Kidney tubule cell (primary cell): ENCODE measurements at places on chromosomes 2 and 18.

DNA sequence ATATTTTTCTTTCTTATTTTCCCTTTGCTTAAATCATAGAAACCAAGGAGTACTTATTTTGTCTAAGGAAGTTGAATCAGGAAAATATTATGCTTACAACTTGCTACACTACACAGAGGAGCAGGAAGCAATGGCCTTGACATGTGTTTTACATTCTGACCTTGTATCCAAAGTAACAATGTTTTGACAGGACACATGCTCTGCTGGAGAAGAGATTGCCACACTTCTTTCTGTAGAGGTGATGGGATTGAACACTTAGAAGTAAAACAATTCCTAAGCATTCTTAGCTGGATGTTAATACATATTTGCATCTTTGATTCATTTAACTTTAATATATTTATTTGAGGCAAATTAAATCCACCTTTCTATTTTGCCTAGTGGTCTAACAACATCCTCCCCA, 929.1 kb downstream of the DSC3 start:
- DNase-seq: no peak

- DNase-seq: no peak
Observed at GRCh38 chr2:142588269-142588668, 289.2 kb upstream of the KYNU start.

GRCh38 chr2:130370490-130370889, 14.6 kb downstream of the PTPN18 start:
- no peak for DNase-seq

GRCh38 chr2:238176613-238177012, 17.8 kb downstream of the ERFE start:
- no peak for DNase-seq

GRCh38 chr2:109322111-109322510, 193.1 kb downstream of the SH3RF3 start:
- no peak for DNase-seq

GRCh38 chr2:234754126-234754525, 197.7 kb upstream of the SH3BP4 start:
- DNase-seq: peak; percentile 91

GRCh38 chr2:66125951-66126350, 309.0 kb upstream of the MEIS1 start:
- no peak for DNase-seq

DNA sequence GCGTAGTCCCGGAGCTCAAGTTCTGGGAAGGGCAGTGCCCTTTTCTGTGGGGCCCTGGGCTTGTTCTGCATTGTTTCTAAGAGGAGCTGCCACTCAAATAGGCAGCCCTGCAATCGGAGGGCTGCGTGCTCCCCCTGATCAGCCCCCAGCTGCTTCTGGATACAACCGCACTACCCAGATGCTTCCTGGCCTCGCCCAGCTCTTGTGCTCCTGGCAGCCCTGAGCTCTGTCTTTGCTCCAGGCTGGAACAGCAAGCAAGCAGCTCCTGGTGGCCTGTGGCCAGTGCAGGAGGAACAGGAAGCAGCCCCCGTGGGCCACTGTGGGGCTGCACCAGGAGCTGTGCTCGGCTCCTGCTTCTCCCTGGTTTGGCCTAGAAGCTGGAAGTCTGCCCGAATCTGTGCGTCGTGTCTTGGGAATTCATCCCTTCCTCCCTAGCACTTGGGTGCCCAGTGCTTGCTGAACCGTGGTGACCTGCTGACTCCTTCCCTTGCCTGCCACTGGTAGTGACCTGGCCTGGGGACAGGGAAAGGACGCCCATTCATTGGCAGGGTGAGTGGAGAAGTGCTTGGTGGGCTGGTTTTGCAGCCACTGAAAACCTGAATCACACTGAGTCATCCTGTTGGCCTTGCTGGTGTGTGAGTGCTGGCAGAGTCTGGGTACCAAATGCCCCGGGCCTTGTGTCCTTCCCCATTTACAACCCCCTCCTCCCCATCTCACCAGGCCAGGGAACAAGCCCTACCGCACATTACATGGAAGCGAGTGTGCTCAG, 27.3 kb upstream of the NTSR2 start:
- DNase-seq: peak; percentile 100

GRCh38 chr2:149375801-149376361, 45.5 kb downstream of the LYPD6 start:
- peak; percentile 4 for DNase-seq

- no peak for DNase-seq
Observed at GRCh38 chr2:64748561-64748960, 94.8 kb upstream of the SERTAD2 start.

GRCh38 chr2:130832296-130832940, 4.3 kb upstream of the ARHGEF4 start:
- DNase-seq: no peak
